NCI-H2081 treated with DMSO at 0.1 percent for 48 hours (cell line): ENCODE measurements at places on chromosomes 7 and 10.

DNA sequence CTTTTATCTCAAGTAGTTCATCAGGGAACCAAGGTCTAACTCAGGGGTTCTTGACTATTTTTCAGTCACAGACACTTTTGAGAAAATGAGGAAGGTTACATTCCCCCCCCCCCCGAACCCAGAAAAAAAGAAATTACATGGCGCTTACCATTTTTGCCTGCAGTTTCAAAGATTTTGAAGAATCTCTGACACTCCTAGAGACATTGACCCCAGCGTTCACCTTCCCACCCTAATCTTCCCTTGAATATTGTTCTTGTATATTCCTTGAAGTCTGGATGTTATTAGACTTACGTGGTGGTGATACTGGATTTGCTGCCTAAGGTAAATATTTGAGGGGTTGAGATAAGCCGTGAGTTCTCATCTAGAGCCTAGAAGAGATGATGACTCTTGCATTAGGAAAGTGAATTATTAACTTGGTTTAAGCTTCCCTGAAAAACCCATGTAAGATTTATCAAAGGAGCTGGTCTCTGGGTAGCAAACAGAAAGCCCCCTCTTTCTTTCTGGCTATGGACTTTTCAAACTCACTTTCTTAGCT is 245.7 kb upstream of the FOXK1 start:
- DNase-seq: no peak

DNA sequence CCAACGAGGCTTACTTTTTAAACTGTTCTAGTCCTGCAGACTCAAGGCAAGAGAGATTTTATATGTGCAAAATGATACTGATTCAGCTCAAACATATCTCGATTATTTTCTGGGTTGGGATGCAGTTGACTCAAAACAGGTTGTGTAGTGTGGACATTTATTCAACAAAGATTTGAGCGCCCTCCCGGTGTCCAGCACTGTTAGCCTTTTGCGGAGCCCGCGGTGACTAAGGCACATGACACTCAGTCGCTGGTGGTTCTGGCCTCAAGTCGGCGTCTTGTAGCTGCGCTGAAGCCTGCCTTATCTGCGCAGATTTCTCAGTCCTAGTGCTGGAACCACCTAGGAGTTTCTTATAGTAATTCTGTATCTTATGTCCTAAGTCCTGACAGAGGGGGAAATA is 938 bp upstream of the CADPS2 start:
- DNase-seq: no peak

- DNase-seq: no peak
Measured at GRCh38 chr7:43295429-43295828, 183.0 kb downstream of the HECW1 start.

DNA sequence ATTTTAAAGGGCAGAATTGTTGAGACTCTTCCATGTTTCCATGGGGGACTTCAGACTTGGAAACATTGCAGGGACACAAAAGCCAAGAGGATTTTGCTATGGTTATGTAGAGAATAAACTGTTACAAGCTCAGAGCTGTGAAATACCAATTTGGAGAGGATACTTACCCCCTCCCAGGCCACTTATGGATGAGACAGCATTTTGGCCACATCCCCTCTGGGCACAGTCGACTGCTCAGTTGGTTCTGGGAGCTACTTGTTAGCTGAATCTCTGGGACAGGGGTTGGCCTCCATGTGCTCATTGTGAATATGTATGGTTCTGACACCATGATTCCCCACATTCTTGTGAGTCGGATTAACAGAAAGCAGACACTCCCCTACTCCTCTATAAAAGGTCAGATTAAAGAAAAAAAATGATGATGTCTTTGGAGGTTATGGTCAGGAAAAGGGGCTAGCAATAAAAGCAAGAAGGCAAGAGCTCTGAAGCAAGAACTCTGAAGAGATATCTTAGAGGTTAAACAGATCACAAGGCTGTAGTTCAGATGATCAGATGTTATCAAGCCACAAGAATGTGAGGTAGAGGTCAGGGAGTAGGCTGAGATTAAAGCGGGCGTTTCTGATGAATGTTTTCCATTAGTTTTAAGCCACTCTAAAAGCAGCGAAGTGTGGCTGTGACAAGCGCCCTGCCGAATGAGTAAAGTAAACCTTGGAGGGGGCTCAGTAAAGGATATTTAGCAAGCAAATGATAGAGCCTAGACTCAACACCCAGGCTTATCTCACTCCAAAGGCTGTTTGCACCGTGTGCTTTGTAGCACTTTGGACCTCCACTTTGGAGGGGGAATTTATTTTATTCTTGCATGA is 17.2 kb downstream of the STAMBPL1 start:
- DNase-seq: no peak

DNA sequence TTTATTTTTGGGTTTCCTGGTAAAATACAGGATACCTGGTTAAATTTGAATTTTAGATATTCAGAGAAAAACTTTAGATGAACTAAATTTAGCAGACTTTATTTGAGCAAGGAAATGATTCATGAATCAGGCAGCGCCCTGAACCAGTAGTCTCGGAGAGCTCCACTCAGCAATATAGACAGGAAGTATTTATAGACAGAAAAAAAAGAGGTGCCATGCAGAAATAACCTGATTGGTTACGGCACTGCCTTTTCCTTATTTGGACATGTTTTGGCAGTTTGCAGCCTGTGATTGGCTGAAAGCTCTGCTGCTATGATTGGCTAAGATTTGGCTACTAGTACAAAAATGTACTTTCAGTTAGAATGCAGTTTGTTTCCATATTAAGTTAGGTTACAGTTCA is 198.3 kb upstream of the DKK1 start:
- no peak for DNase-seq

- DNase-seq: no peak
Measured at GRCh38 chr10:127853868-127854768, 38.6 kb downstream of the CLRN3 start.
